Upper lobe of right lung (tissue), 1 donor: ENCODE measurements at places on chromosomes 5 and 9.

DNA sequence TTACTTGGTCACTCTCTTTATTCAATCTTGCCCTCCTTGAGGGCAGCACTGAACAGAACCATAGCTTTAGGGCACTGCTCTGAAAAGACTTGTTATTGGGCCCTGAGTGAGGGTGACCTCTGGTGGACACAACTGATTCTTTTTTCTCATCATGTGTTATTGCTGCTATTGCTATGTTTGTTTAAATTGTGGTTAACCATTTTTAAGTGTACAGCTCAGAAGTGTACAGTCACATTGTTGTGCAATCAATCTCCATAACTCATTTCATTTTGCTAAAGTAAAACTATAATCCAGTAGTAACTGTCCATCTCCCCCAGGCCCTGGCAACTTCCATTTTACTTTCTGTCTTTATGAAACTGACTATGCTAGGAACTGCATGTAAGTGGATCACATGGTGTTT lies 351.1 kb upstream of the RIOK2 start:
- no peak for DNase-seq

- no peak for DNase-seq
These were observed 15.6 kb downstream of the RIOK2 start for GRCh38 chr5:97167435-97167834.

GRCh38 chr5:29896646-29897045 lies 1296.8 kb upstream of the CDH6 start:
- DNase-seq: no peak

- no peak for DNase-seq
These were observed 13.2 kb downstream of the ST8SIA4 start for GRCh38 chr5:100889896-100890295.

- no peak for DNase-seq
These were observed 318.1 kb downstream of the PIK3R1 start for GRCh38 chr5:68533571-68534084.

DNA sequence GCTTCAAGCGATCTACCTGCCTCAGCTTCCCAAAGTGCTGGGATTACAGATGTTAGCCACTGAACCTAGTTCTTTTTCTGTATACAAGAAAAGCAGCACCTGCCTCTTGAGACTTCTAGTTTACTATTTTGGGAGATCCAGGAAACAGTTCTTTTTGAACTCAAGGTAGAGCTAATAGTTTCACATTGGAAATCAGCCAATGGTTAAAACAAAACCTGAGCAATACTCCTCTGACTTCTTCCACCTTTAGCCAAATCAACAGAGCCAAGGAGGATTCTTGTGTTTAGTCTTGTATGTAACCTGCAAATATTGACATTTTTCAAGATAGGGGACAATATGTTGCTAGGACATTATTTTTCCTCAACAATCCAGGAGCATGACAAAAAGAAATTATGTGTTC lies 349.4 kb downstream of the SH3GL2 start:
- DNase-seq: no peak

- no peak for DNase-seq
These were observed 89.4 kb downstream of the MACROH2A1 start for GRCh38 chr5:135309391-135310327.

DNA sequence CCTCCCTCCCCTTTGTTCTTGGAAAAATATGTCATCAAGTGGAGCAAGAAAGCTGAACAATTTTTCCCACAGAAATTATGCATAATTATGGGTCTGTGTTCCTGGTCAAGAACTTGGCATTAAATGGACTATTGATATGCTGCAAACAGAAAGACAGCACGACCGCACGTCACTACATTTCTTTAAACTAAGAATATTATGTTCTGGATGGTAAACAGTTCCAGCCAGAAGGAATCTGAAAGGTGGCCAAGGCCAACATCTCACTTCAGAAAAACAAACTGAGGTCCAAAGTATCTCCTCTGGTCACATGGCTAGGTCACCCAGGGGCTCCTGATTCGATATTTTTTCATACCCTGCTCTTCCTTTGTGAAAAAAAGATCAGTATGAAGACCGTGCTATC lies 173.3 kb upstream of the GAS1 start:
- no peak for DNase-seq

DNA sequence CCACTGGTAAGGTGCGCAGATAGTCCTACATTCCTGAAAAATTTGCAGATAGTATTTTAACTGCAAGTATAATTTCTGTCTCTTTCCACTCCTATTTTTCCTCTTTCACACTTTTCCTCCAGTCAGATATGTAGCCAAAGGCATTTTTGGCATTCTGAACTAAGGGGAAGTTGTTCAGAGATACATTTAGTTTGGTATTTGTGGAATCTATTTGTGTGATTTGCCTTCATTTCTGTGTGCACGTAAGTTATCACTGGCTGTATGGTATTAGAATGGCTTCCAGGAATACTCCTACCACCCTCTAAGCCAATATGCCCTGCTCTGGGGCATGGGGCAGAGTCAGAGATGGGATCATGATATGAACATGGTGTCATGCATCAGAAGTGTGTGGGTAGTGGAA lies 45.8 kb upstream of the GRAMD2B start:
- no peak for DNase-seq

- no peak for DNase-seq
These were observed 27.6 kb upstream of the NFIB start for GRCh38 chr9:14341437-14342122.

DNA sequence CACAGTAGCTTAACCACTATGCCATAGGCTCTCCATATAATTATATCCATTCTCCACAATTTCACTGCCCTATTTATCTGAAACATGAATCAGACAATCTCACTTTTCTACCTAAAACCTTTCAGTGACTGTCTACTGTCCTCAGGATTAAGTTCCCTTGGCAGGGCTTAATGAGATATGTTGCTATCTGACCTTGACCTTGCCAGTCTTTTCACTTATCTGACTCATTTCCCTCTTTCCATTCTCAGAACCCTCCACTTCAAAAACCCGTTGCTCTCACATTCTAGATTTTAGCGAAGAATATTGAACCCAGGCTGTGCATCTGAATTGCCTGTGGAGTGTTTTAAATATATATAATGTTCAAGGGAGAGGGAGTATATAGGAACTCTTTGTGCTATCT lies 452.1 kb upstream of the MPDZ start:
- DNase-seq: no peak

DNA sequence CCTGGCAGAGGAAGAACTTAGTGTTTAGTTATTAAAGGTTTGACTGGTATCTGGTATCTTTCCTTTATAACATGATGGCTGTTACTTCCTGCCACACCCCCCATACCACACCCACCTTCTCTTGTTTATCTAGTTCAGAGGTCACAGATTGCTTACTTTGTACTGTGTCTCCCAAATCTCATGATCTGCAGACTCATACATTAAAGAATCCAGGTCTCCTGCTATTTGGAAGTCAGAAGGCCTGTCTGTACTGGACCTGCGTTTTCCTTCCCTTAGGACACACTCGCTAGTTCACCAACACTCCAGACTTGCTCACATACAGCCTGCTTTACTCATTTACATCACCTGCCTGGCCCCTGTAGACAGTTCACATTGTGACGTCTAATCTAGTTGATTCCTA lies 39.3 kb downstream of the NUDT12 start:
- no peak for DNase-seq

- DNase-seq: no peak
These were observed 221.1 kb upstream of the ACTBL2 start for GRCh38 chr5:57703721-57704120.

DNA sequence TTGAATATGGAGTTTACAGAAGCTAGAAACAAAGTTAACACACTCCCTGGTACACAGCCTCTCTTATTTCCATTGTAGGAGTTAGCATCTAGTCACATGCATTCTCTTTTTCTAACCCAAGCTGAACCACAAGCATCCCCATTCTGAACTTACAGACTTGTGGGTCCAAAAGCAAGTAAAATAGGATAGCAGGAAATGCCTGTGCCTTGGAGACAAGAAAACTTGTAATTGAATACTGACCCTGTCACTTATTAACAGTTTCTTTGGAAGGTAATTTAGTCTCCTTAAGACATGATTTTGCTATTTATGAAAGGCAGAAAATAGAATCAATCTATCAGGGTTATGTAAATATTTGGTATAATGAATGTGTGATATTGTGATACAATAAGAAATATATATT lies 353.6 kb downstream of the TLE4 start:
- no peak for DNase-seq

DNA sequence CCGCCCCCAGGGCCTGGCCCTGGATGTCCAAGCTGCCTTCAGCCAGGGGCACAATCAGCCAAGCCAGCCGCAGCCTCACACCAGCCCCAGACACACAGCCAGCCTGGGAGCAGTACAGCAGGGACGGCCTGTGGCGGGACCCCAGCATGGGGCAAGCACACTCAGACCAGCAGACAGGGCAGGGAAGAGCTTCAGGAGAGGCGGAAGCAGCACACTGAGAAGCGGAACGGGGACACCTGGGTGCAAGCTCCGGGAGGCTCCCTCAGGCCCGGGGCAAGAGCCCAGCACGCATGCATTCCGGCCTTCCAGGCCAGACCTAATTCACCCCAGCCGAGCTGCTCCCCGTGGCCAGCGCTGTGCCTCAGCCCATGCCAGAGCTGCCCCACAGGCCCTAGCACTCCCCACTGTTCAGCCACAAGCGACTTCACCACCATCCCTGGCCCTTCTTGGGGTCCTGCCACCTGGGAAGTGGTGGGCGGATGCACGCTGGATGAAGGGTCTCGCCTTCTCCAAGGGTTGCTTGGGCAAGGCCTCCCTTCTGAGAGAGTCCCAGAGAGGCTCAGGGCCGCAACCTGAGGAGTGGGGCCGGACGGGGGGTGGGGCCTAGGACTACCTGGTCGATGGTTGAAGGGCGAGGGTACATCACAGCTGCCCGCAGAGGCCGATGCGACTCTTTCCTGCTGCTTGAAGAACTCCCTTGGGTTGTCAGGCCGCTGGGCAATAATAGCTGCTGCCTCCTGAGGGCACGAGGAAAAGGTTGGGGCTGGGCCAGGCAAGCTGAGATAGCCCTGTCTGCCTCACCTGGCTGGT lies 13.4 kb downstream of the DBN1 start:
- DNase-seq: no peak

DNA sequence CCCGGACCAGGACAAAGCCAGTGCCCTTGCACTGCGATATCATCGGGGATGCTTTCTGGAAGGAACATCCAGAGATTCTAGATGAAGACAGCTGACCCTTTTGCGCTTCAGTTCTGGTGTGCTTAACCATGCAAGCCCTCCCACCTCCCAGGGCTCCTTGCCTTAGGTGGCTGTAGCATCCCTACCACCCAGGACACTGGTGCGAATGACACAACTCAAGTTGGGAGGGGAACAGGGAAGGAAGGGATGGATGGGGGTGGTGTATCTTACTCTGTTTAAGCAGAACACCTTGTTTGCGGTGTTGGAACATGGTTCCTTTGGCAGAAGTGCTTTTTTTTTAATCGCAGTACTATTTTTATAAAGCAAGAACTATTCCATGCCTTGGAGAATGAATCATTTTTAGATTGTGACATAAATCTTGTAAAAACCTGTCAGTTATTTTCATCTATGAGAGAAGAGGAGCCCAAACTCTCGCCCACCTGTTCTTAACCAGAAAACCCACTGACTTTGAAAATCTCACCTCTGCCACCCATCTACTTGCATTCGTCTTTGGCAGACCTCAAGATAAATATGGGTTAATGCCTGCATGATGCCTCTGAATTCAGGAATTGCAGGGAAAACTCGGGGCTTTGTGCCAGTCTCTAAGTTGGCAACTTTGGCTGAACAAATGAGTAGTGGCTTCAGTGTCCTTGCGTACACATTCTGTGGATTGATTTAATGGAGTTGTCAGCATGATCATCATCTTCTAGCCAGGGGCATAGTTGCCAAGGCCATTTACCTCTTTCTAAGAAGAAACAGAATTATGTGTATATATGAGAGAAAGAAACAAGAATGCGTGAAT lies 3.9 kb upstream of the LSM11 start:
- no peak for DNase-seq

DNA sequence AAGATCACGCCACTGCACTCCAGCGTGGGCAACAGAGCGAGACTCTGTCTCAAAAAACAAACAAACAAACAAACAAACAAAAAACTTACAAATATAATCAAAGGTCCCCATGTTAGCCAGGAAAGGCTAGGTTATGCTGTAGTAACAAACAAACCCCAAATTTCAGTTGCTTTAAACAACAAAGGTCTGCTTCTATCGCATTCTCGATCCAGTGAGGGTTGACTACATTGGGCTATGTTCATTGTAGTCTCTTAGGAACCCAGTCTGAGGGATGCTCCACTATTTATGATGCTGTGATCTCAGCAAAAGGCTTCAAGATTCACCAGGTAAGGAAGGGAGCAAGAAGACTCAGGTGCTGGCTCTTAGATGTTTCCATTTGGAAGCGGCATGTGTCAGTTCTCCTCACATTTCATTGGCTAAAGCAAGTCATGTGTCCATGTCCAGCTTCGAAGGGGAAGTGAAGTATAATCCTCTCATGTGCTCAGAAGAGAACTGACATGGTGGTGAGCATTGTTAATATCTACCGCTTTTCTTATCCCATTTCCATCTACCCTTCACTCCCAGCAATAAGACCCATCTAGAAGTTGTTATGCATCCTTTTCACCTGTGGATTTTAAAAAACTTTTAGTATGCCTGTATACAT lies 26.5 kb upstream of the NEK6 start:
- no peak for DNase-seq

- no peak for DNase-seq
These were observed 9.1 kb upstream of the ERMP1 start for GRCh38 chr9:5841771-5842573.

DNA sequence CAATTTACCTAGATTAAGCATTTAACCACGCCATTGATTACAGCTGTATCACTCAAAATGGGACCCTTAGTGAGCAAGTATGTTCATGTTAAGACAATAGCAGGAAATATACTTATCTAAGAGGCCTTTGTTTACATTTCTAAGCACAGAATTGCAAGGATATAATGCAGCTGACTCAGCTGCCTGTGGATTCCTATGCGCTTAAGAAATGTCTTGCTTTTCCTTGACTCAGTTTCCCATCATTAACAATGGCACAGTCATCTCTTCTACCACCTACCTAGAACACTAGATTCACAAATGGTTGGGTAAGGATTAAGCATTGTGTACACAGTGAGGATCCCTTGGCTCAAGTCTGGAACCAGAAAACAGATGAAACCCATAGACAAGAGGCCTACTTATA lies 163.8 kb downstream of the TSSK1B start:
- no peak for DNase-seq

- no peak for DNase-seq
These were observed 3.6 kb upstream of the JADE2 start for GRCh38 chr5:134521841-134522240.

GRCh38 chr9:130241198-130241535 lies 24.4 kb upstream of the HMCN2 start:
- DNase-seq: no peak
